ENCODE measurements at places on chromosomes 5 and 9.

DNA sequence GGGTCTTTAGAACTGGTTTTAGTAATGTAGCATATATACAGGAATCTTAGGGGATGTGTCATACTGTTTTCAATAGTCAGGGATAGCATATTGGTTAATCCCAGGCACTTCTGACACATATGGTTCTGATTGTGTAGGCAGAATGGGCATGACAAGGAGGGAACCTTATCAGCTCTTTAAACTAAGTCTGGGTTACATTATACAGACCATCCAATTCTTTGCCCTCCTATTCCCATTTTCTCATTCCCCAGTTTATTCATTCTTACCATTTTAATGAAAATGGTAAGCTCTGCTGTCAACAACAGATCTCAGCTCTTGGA is 85.1 kb downstream of the NDUFAF2 start:
- DNase-seq: no peak

- peak; percentile 97 for DNase-seq
Observed at GRCh38 chr5:106397700-106398099, 1273.0 kb downstream of the EFNA5 start.

DNA sequence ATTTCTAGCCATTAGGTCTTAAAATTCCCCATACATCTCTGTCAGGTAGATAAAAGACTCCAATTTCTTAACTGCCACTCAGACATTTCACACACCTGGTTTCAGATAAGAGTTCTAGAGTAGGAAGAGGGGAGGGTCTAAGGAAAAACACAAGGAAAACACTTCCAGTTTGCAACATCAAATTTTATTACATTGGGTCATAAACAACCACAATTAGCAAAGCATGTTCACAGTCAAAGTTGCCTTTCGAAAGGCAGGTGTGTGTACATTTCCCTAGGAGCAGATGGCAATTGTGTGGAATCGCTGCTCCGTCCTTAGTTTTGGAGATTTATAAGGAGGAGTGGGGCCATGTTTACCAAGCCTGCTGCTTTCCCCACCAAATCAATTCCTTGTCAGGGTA is 120.8 kb downstream of the DMRT2 start:
- no peak for DNase-seq

DNA sequence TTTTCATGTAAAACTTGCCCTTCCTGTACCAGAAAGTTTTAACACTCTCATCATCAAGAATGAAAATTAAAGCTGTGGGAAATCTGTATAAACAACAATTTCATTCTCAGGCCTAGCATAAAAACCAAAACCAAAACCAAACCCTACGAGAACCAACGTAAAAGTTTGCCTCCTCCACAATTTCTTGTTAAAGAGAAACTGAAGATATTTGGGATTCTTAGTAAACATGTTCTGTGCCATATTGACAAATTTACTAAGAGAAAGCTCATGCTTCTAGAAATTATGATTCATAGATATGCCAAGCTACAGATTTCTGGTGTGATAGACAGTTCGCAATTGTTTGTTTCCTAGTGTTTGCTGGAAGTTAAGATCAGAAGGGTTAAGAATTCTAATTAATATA is 801.0 kb upstream of the NUDT12 start:
- no peak for DNase-seq

DNA sequence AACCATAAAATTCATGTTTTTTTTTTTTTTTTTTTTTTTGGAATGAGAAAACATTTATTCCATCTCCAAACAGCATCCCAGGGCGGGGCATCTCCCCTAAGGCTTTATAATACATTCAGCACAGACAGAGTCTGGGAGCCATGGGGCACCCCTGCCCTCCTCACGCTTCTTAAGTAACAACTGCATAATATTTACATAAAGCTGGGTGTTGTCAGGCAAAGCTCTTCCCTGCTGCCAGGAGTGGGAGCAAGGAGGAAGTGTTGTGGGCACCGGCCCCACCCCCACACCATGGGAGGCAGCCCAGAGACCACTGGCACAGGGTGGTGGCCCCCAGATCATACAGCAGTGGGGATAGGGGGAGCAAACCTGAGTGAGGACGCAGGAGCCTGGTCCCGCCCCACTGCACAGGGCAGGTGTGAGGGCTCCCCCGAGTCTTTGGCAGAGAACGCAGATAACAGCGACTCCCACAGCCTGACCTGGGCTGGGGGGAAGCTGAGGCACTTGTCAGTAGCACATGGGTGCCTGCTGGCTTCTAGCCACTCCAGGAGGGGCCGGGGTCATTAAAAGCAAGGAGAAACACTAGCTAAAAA is 86.1 kb upstream of the CEP78 start:
- no peak for DNase-seq

- DNase-seq: peak; percentile 74
Observed at GRCh38 chr9:111959468-111960359, 63.1 kb downstream of the UGCG start.

- no peak for DNase-seq
Observed at GRCh38 chr9:5510989-5511388, 658 bp downstream of the PDCD1LG2 start.

DNA sequence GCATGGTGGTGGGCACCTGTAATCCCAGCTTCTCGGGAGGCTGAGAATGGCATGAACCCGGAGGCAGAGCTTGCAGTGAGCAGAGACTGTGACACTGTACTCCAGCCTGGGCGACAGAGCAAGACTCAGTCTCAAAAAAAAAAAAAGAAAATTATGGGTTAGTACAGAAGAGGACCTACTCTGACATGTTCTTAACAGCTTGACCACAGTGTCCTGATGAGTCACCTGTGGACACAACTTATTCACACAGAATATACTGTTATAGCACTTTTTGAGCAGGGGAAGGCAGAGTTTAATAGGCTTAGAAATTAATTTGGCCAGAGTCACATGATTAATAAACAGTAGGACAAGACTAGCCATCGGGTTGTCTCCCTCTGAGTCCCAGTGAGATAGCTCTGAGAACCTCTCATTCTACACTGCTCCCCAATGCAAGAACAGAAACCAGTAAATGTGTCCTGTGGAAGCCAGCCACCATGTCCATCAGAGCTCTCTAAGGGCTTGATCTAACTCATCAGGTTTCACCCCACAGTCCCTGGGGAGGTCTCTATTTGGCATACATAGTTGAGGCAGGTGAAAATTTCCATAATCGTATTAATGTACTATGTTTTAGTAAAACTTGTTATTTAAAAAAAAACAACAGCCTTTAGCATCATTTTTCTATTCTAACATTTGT is 1077.9 kb upstream of the C9orf72 start:
- no peak for DNase-seq

DNA sequence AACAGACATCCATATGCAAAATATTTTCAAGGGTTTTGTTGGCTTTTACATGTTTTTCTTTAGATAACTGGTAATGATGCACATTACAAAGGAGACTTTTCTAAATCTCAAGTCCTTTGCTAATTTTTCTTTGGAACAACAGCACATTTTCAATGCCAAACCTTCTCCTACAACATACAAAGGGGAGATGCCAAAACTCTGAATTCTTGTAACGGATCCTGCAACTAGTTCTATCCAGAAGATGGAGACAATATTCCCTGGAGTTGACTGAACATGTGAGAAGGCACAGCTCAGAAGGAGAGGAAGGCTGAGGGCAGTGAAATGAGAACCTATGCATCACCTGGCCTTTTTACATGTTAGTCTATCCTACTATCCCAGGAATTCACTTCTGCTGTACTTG is 21.0 kb downstream of the DNAJA1 start:
- DNase-seq: no peak

DNA sequence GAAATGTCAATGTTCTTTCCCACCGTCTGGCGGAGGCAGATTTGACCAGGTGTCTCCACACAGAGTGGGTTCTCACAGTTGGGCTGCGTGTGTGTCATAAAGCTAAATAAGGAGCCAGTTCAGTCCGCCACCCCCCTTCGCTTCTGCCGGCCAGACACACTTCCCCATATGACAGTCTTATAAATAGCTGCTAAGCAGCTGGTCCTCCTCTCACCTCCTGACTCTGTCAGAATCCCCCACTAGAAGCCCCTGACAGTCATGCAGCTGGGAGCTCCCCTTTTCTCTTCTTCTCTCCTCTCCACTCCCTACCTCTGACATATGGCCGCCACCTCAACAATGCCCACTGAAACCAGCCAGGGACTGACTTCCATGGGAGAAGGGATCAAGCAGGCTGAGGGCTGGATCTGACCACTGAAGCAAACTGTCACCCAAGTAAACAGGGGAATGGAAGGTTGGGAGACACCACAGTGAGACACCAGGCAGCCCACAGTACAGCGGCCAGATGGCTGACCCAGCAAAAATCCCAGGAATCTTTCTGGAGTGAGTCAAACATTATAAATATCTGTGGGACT is 141.9 kb upstream of the EFNA5 start:
- no peak for DNase-seq

DNA sequence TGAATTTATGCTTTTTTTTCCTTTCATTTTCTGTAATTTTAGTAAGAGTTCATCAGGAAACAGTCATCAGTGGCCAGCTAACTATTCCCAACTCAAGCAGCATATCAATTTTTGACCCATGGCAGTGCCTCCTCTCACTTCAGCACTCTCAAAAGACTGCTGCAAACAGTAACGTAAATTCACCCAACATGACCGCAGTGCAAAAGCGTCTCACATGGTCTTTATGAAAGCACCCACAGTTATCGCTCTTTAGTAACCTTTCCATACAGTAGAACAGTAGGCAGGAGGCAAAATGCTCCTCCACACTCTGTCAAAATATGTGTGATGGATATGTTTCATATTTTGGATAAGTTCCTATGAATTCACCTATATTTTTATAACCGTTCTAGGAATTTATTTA is 48.6 kb downstream of the PARP8 start:
- no peak for DNase-seq

DNA sequence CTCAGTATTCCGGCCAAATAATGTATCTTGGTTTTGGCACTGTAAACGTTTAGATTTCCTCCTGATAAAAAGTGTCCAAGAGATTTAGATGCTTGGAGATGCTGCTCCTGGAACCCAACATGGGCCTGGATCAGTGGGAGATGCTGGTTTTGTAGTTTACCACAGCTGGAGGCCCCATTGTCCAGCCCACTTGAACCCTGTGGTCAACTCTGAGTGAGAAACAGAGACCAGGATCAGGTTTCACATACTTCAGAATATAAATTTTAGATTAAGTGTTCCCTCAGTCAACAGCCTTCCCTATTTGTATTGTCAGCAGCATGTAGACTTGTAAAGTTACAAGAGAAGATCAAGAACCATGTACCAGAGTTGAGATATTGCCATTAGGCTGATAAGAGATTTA is 144.7 kb upstream of the C9orf72 start:
- DNase-seq: no peak

DNA sequence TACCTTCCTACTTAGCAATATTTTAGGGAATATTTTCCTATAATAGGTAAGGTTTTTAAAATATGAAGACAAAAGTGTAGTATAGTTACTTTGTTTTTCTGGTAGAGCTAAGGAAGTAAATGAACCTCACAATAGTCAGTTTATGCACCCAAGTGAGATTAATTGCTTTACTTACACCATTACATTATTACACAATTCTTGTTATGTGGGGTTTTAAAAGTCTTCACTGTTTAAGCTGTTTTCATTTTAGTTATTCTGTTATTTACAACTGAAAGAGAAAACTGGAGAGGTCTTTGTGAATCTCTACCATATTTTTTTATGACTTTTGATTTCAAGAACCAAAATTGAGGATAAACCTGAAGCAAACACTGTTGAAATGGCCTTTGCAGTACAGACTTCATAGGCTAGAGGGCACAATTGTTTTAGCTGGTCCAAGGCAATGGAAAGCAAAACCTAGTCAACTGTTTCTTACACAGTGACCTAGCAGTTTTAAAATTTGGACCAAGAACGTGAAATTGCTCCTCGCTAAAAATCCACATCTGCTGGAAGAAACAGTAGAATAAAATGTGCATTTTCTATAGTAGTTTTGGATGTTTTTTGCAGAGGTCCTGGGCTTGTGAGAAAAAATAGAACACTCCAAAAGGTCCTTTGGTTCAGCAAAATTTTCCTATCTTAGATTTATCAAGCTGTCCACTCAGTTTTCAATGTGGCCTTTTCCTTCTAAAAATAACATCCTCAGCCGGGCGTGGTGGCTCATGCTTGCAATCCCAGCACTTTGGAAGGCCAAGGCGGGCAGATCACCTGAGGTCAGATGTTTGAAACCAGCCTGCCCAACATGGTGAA is 66.4 kb upstream of the FER start:
- peak; percentile 60 for DNase-seq

DNA sequence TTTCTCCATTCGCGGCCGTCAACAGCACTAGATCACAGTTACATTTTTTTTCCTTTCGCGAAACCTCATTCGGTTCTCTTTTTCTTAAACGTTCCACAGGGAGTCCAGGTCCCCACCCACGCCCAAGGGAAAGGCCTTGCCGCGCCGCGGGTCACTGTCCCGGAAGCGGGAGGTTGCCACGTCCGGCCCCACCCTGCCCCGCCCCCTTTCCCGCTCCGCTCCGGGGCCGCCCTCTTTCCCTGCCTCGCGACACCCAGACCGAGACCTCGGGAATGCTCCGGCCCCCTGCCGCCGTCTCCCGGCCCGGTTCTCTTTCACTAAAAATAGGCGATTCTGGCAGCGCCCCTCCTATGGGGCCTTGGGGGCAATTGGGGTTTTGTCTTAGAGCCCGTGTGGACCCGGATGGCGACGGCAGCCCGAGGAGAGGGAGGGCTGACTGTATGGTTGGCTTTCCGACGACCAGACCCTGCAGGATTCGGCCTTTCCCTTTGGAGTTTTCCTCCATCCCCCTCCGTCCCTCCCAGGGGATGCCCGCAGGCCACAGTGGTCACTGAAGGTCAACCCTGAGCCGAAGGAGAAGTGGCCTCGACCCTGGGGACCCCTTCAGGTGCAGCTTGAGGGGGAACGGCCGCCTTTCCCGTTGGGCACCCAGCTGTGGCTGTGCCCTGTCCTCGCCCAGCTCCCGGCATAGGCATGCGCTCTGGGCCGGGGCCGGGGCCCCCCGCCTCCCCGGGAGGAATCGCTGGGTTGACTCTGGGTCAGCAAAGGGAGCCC is 2.8 kb upstream of the RACK1 start:
- DNase-seq: peak; percentile 78

- no peak for DNase-seq
Observed at GRCh38 chr9:85427772-85428171, 314.0 kb downstream of the AGTPBP1 start.

DNA sequence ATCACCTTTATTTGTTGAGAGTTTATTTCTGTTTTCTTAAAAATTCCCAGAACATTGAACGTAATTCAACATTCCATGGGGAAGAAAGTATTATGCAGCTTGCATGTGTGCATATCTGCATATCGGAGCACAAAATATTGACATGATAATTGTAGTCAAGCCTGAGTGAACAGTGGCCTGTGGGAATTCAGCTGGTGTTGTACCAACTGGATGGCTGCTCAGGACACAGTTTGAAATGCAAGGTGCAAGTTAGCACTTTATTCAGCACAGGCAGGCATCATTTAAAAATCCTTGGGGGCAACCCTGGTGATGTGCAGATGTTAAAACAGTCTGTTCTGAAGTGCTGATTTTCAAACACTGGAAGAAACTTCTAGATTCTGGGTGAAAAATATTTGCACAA is 82.4 kb downstream of the CNTLN start:
- DNase-seq: no peak
